ENCODE measurements at places on chromosomes 5 and 9.
A peak's percentile ranks its signal among the peaks of the same experiment; 100 is the strongest.

- DNase-seq = no peak
Observed at GRCh38 chr5:142179776-142180387, 71.3 kb downstream of the NDFIP1 start.

GRCh38 chr5:169705322-169705721 is 68.2 kb downstream of the DOCK2 start:
- no peak for DNase-seq

GRCh38 chr5:117652958-117653280 is 1078.3 kb upstream of the SEMA6A start:
- no peak for DNase-seq

DNA sequence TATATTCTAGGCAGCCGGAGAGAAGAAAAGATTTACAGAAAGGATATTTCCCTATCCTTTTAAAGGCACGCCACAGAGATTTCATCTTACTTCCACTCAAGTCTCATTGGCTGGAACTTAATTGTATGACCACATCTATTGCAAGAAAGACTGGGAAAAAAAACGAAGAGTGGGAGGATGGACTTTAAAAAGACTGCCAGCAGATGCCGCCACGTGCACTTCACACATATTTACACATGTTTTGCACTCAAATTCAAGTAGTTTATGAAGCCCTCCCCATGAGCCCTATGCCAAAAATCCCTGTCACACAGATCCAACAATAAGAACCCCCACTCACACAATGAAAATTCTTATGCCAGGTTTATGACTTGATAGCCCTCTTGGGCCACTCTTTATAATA is 138.5 kb upstream of the TYRP1 start:
- peak; percentile 13 for DNase-seq

- DNase-seq = no peak
Observed at GRCh38 chr5:76755779-76756637, 40.1 kb downstream of the F2R start.

DNA sequence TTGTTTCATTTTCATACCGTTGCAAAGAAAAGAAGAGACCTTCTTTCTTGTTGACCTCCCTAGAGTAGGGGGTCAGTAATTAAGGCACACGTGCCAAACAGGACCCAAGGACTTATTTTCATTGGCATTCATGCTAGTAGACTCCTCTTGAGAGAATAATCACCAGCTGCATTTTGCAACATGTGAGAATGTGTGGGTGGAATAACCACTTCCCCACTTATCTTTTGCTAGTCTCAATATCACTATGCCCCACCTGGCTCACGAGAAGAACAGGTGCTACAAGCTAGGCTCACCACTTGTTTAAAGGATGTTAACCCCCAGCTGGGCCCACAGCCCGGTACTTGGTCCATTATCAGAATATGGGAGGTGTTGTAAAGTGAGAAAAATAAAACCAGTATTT is 460.7 kb upstream of the MEF2C start:
- peak; percentile 42 for DNase-seq

GRCh38 chr9:108156270-108156998 is 666.9 kb upstream of the KLF4 start:
- DNase-seq = peak; percentile 78

DNA sequence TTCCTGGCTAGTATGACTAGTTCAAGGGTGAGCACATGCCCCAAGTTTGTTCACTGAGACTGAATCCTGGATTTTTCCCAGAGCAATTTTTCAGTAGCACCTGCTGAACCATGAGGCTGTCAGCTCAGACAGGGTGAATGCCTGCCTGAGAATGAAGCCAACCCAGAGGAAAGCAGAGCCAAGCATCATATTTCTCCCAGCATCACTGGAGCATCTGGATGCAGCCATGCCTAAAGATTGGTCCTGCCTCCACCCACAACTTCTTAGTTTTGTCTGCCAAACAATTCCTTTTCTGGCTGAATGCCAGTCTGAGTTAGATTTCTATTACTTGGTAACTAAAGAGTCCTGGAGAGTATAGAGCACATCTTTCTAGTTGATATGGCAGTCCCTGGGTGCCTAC is 343.6 kb downstream of the CSNK1G3 start:
- no peak for DNase-seq

- no peak for DNase-seq
Observed at GRCh38 chr9:131642496-131643083, 97.3 kb downstream of the PRRT1B start.

DNA sequence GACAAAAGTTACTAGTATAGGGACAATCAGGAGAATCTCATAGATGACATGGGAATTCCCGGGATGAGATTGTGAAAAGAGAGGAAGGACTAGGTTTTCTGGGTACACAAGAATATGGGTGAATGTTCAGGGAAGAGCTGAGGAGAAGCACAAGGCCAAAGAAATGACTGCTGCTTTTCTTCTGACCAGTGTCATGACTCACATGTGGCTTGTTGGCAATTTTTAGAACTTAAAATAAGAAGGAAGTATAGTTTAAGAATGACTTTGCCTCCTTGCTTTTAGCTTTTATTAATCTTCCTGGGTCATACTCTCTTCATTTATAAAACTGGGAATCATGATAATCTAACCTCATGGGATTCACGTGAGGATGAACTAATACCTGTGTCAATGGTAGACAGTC is 652.4 kb upstream of the MEF2C start:
- DNase-seq = no peak

DNA sequence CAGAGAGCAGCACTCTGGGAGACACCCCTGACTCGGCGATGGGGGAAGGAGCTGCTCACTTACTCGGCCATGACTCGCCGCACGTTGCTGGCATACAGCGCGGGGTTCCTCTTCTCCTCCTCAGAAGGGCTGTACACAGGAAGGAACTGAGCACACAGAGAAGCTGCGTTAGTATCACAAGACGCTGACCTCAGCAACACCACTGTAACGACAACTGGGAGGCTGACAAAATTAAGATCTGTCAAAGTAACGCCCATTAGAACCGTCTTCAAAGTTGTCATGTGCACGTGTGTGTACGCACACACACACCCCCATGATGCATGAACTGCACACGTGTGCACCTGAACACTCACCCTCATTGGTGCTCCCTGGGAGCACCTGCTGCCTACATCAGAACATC is 32.1 kb upstream of the SLC6A3 start:
- no peak for DNase-seq

GRCh38 chr9:132505991-132506655 is 76.3 kb upstream of the BARHL1 start:
- no peak for DNase-seq

DNA sequence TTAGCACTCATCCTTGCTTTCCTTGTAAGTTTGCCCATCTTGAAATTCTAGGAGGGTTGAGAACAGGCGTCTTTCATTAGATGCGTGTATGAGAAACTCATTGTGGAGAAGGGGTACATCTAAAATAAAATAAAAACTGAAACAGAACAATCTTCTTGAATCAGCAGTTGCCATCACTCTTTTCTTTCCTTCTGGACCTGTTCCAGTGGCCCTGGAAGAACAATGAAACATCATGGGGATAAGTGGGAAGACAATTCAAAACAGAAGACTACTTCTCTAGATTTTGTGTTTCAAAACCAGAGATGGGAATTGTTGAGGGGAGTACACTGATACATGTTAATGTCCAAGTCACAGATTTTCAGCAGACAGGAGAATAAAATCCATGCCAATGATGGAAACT is 59.9 kb downstream of the SLC1A3 start:
- no peak for DNase-seq

DNA sequence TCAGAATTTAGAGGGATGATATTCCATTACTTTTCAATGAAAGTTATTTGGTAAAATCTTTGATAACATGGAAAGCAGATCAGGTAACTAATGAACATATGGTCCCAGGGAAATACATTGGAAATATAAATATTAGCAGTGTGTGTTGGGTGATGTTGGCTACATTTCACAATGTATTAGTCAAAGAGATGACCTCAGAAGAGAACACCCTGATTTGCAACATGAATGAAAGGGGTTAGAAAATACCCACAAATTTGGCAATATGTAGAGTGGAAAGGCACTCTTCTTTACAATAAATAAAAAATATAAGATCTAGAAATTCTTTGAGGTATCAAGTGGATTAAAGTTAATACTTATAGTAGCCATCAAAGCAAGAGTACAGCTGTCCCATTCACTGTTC is 606.7 kb downstream of the PSAT1 start:
- DNase-seq = no peak

- no peak for DNase-seq
Observed at GRCh38 chr5:131068076-131068475, 97.0 kb downstream of the HINT1 start.

- DNase-seq = peak; percentile 30
Observed at GRCh38 chr5:77294185-77294584, 83.7 kb downstream of the PDE8B start.

DNA sequence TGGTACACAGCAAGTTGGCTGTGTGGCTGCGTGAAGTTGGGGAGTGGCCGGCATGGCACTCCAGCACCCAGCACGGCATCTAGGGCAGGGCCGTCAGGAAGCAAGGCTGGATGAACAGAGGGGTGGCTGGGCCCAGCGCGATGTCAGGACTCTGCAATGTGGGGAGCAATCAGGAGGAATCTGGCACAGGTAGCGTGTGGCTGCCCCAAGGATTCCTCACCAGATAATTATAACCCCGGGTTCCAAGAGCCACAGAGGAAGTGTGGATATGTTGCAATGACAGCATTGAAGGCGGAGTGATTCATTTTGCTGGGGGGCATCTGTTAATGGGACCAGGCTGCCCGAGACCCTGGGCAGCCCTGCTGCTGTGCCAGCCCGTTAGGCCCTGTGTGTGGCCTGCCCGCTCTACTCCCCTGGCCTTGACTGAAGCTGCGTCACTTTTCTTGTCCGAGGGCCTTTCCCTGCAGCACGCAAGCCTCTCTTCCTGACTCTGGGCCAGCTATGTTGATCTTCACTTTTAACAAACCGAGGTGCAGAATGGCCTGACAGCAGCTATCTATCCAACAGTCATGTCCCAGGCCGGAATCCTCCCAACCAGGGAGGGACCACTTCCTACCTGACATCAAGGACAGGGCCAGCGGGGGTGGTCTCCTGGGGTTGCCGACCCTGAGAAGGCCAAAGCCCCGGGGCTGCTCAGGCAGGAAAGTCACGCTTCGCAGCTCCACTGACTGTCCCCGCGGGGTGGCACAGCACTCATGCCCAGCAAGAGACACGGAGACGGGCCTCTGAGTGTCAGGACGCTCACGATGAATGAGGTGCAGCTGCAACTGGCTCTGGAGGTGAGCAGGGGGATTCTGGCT is 118.0 kb upstream of the PHYKPL start:
- peak; percentile 20 for DNase-seq

DNA sequence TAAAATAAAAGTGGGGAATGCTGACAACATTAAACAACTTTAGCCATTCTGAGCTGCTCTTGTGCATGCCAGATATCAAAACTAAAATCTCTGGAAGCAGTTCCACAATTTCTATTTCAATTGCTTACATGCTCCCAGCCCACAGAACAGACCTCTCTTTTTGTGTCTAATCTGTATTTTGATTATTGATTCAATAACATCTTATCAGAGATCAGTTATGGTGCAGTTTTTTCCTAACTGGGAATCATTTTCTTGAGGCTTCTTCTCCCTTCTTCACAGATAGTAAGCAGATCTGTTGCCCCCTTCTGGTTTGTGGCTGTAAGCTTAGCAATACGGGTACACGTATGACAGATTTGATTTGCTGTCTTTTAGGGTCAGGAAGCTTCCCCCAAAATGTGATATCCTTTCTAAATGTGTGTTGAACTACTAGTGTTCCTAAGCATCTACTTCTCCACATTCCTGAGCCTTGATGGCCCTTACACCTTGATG is 39.4 kb downstream of the MRPS27 start:
- DNase-seq = peak; percentile 65

- DNase-seq = no peak
Observed at GRCh38 chr5:3456121-3456681, 139.4 kb upstream of the IRX1 start.

DNA sequence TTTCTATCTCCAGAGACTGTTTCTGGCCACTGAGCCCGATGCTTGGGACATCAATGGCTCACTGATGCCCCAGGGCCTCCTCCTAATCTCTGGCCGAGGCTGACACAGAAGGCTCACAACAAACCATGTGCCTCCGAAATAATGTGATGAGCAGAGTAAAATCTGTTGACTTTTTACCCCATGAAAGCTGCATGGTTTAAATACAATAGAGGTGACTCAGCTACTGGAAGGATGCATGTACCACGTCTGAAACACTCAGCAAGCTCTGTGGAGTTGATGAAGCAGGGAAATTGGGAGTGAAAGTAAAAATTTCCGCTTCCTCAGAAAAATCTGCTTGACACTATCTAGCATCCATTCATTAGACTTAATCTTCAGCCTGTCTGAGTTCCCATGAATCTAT is 111.1 kb upstream of the EQTN start:
- no peak for DNase-seq

DNA sequence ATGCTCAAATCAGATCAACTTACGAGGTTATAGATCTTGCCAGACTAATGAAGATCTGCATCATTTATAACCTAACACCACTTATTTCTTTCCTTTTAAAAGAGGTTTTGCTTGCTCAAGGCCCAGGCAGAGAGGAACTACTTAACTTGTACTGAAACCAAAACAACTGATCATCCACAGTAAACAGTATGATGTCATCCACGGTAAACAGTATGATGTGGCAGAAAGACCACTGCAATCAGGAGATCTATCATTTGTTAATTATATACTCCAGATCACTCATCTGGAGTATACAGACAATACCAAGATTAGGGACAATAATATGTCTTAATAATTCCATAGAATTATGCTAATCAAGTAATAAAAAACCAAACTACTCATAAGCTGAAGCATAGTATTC is 116.8 kb downstream of the ADAMTS6 start:
- DNase-seq = no peak

- DNase-seq = peak; percentile 80
Observed at GRCh38 chr5:73792687-73793320, 166.8 kb downstream of the ARHGEF28 start.

DNA sequence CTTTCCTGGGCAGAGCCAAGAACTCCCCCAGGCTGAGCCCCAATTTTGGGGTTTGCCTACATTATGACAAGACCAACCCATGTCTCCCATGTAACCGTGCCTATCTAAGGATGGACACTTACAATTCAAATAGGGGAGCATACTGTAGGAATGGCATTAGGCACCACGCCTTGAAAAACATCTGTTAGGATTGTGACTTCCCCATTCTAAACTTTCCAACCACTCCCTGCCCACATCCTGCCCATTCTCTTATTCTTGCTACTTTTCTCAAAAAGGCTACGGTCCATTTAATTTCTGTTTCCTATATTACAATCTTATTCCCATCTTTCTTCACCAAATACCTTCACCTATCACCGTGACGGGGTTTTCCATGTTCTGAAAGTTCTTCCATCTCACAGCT is 99.2 kb downstream of the LPAR1 start:
- DNase-seq = peak; percentile 16

DNA sequence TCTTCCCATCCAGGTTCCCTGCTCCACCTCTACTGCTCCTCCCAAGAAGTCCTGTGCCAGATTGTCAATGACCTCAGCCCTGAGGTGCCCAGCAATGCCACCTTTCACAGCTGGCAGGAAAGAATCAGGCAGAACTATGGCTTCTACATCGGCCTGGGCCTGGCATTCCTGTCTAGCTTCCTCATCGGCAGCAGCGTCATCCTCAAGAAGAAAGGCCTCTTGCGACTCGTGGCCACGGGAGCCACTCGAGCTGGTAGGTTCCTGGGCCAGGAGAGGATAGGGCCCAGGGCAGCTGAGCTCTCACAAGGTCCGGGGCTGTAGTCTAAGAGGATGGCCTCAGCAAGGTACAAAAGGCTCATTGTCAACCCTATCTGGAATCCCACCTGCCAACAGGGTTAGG is 3.1 kb downstream of the NIPAL4 start:
- DNase-seq = no peak
